ENCODE measurements at places on chromosomes 7 and 10.

DNA sequence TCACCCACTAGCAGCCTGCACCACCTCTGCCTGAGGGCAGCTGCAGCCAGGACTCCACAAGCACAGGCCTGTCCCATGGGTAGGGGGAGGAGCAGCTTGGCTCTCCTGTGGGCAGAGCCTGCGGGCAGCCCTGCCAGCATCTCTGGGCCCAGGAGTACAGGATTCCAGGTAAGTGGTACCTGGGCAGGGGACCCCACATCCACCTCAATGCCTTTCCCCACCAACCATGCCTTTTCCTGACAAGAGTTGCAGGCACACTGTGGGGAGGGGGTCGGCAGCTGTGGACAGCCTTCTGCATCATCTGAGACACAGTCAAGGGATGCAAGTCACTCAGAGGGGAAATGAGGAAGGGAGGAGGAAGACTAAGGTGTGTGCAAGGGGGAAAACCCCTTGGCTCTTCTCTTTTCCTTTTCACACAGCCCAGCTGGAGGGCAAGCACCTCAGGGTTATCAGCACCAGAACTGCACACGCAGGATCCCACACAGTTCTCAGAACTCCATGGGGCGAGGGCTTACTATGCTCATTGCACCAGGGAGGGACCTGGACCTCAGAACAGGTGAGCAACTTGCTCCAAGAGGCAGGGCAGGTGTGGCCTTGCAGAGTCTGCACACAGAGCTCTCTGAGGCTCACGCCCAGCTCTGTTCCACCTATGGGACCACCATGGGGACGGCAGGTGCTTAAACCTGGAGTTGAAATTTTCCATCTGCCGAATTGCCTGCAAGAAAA lies 16.5 kb upstream of the ANTXRL start:
- DNase-seq, result no peak

DNA sequence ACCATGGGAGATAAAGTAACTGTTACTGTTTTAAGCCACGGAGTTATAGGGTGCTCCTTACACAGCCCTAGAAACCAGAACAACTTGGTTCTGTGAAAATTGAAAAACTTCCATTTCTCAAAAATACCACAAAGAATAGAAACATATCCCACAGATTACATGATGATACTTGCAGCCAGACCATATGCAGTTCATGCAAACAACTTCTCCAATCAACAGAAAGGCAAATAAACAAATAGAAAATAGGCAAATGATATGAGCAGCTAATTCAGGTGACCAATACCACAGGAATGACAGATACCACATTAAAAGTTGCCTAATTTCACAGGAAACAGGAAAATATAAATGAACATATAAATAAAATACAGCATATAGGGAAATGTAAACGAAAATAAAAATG lies 297.5 kb downstream of the HTR7 start:
- no peak for DNase-seq

GRCh38 chr10:30701451-30702173 lies 72.1 kb upstream of the LYZL2 start:
- DNase-seq, result peak; percentile 20

DNA sequence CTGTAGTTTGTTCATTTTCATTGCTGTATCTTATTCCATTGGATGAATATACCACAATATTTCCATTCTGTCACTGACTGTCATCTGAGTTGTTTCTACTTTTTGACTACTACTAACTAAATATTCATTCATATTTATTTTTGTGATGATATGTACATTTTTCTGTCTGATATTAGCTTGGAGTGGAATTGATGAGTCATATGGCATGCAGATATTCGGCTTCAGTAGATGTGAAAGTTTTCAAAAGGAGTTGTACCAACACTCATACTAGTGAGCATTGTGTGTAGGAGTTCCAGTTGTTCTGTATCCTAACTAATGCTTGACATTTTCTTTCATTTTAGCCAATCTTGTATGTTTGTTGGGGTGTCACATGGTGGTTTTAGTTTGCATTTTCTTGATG lies 7.7 kb downstream of the RUNDC3B start:
- no peak for DNase-seq

DNA sequence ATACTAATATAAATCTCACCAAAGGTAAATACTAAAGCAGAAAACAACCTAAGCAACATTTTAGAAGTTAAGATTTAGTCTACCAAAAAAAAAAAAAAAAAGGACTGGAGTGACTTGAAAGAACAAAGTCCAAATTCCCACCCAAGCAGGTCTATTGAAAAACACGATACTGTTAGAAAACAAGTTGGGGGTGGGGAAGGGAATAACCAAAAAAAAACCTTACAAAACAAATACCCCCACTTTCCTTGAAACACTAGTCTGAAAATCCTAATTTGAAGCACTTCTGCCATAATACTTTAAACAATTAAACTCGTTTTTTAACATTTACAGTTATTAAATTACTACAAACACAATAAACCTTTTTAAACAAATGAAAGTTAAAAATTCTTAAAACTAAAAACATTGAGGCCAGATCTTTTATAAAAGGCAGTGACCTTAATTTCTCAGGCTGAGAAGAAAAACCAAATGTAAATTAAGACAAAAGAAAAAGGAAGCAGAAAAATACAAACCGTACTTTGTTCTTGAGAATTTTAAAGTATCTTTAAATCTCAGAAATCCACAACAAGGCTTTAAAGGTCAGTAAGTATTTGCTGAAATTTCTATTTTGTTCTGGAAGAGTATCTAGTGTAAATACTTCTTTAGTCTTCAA lies 135.1 kb downstream of the NRBF2 start:
- DNase-seq, result no peak

GRCh38 chr7:127888411-127888810 lies 142.8 kb downstream of the LRRC4 start:
- DNase-seq, result no peak

GRCh38 chr10:128103229-128103714 lies 23.0 kb downstream of the MKI67 start:
- no peak for DNase-seq

- no peak for DNase-seq
These were observed 18.2 kb downstream of the HNRNPF start for GRCh38 chr10:43390759-43391158.

GRCh38 chr7:31744294-31744874 lies 57.4 kb downstream of the PPP1R17 start:
- DNase-seq, result peak; percentile 16

GRCh38 chr10:92790440-92790839 lies 57.9 kb upstream of the EXOC6 start:
- DNase-seq, result no peak

DNA sequence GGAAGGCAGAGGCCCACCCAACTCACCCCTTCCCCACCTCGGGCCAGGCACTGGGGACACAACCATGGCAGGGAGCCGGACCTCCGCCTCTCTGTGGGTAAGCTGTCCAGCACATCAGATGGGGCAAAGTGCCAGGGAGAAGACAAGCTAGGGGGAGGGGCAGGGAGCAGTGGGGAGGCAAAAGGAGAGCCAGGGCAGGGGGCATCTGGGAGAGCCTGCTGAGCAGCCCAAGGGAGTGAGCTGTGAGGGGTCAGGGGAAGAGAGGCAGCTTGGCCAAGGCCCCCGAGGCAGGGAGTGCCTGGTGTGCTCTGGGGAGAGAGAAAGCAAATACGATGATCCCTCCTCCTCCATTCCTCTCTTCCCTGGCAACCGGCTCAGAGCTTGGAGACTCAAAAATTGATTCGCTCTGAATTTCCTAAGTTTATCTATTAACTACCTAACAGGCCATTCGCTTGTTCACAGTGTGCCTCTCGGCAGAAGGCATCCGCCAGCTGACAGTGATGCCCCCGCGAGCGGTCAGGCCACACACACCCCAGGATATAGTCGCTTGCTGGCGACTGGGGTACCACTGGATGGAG lies 4.5 kb downstream of the CAMK2B start:
- no peak for DNase-seq

GRCh38 chr10:34389801-34390200 lies 425.3 kb downstream of the PARD3 start:
- DNase-seq, result no peak

- no peak for DNase-seq
These were observed 476.2 kb upstream of the FZD8 start for GRCh38 chr10:36118314-36118713.

GRCh38 chr7:5428478-5429252 lies 5.0 kb upstream of the TNRC18 start:
- peak; percentile 34 for DNase-seq

GRCh38 chr10:116241085-116241484 lies 31.9 kb downstream of the GFRA1 start:
- no peak for DNase-seq

- no peak for DNase-seq
These were observed 13.4 kb upstream of the SFRP5 start for GRCh38 chr10:97785231-97785630.

DNA sequence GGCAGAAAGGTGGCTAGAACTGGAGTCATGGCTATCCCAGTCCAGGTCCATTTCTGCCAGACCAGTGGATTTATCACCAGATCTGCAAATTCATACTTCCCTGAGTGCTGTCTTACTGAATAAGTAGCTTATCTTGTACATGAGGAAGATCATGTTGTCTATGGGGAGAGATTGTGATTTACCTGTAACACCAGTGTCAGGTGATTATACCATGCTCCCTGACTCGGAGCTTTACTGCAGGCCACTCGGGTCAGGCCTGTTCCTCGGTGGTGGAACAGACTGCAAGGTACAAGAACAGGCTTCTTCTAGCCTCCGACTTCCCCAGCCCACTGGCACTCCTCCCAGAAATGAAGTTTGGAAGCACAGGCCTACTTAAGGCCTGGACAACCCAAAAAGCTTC lies 42.6 kb upstream of the DLG5 start:
- DNase-seq, result no peak

- no peak for DNase-seq
These were observed 81.4 kb downstream of the ABI1 start for GRCh38 chr10:26779176-26779860.

GRCh38 chr10:71314028-71314693 lies 4.9 kb upstream of the SLC29A3 start:
- peak; percentile 46 for DNase-seq

DNA sequence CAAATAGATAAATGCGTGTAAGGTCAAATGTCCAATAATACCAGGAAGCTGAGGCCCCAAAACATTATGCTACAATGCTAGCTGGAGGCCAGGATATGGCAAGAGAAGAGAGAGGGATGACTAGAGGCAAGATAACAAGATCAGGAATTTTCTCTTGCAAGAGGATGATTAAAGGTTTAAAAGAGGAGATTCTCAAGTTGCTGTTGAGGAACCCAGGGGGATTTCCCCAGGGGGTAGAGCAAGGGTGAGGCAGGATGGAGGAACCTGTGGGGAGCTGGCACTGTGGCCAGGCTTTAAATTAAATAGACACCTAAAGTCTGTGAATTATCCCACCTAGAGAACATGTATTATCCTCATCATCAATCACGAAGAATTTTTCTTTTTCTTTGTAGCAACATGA lies 3.4 kb upstream of the TAS2R60 start:
- DNase-seq, result no peak

DNA sequence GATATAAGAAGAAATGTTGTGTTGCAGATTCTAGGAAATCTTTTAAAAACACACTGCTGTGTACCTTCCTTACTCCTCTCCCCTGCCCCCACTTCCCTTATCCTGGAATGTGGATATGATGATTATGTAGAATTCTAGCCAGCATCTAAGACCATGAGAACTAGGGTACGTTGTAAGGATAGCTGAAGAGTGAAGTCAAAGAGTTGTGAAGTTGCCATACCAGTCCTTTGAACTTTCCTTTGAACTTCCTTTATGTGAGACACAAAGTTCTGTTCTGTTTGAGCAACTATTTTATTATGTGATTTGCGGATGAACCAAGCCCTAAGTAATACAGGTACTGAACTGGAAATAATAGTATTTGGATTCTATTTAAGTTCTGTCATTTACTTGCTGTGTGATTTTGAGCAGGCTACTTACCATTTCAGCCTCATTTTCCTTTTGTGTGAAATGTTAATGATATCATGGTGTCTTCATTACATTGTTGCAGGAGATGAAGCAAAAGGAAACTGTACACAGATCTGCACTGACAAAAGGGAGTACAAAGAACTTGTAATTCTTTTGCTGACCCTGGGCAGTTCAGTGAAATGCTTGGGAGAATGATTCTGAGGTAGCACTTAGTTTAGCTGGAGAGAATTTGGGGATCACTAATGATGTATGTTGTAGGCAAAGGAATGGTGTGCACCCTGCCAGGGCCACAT lies 31.4 kb downstream of the RPA3 start:
- no peak for DNase-seq

DNA sequence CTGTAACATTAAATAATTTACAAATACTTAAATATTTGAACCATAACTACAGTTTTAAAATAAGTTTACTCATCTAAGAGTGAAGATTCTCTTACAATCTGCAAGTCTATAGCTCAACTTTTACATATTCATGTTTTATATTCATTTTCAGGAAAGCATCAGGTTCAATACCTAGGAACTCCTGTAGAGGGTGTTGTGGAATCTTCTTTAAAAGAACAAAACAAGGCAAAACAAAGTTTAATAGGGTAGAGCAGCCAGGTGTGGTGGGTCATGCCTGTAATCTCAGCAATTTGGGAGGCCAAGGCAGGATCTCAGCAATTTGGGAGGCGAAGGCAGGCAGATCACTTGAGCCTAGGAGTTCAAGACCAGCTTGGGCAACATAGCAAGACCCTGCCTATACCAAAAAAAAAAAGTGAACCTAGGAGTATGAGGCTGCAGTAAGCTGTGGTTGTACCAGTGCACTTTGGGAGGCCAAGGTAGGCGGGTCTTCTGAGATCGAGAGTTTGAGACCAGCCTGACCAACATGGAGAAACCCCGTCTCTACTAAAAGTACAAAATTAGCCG lies 45.1 kb downstream of the ST8SIA6 start:
- DNase-seq, result no peak

DNA sequence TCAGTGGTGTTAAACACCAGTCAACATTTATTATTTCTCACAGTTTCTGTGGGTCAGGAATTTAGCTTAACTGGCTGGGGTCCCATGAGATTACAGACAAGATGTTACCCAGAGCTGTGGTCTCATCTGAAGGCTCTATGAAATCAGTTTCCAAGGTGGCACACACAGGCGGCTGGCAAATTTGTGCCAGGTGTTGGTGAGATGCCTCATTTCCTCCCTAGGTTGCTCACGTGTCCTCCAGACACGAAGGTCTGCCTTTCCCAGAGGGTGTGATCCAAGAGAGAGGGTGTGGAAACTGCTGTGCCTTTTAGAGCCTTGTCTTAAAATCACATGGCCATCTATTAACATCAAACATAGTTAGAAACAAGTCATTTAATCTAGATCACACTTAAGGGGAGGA lies 209.0 kb downstream of the JCAD start:
- DNase-seq, result no peak

DNA sequence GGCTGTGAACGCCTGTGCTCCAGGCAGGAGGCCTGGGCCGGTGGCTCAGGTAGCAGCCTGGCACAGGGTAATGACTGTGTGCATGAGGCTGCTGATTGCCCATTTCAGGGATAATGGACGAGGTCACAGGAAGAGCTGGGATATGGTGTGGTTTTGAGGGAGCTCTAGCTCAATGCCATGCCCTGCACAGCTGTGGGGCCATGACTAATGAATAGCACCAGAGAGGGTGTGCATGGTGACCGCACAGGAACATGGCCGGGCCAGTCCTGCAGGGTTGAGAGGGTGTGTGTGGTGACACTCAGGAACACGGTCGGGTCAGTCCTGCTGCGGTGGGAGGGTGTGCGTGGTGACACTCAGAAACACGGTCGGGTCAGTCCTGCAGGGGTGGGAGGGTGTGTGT lies 21.8 kb downstream of the NKX6-2 start:
- no peak for DNase-seq
